ENCODE measurements at places on chromosomes 13 and 19.

- no peak for DNase-seq
Observed at GRCh38 chr19:29708554-29709439, 6.3 kb downstream of the C19orf12 start.

GRCh38 chr13:102100234-102100633 is 301.6 kb downstream of the FGF14 start:
- DNase-seq = no peak

GRCh38 chr19:19417628-19418245 is 12.3 kb downstream of the GATAD2A start:
- no peak for DNase-seq

- DNase-seq = no peak
Observed at GRCh38 chr19:34990578-34991192, 9.4 kb upstream of the GRAMD1A start.

Measured in esophagus muscularis mucosa (tissue), 4 donors.